Fibroblast of skin of scalp (primary cell): ENCODE measurements at places on chromosomes 3 and 15.

DNA sequence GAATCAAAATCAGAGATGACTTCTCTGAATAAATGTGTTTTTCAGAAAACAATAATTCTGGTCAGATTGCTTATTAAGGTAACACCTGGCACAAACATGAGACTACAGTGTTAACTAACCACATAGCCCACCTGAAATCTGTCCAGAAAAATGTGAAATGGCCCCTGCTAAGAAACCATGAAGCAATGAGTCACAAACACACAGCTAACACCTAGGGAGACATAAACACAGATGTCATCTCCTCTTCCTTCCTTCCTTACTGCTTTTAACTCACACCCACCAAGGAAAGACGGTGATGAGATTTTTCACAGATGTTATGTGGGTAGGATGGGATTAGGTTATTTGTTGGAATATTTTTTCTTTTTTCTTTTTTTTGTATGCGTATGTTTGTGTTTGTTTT, 315.0 kb upstream of the STAC start:
- DNase-seq = no peak

DNA sequence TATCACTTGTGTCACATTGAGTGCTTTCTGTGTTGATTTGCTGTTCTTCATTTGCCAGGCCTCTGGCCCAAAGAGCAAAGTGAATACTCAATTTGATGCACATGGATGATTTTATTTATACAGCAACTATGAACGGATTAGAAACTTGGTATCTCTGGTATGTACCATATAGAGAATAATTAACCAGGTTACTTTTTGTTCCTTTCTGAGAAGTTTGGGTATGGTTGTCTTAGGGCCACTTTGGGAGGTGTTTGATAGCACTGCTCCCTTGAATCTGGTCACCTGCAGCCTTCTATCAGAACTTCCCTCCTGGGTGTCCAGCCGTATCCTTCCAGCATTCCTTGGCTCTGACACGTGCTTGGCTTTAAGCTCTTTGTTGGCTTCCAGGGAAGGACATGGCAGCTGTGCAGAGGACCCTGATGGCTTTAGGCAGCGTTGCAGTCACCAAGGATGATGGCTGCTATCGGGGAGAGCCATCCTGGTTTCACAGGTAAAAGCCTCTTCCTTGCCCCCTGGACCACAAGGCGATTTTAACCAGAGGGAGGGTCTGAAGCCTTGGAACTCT, 12.7 kb downstream of the TAGLN3 start:
- DNase-seq = no peak

DNA sequence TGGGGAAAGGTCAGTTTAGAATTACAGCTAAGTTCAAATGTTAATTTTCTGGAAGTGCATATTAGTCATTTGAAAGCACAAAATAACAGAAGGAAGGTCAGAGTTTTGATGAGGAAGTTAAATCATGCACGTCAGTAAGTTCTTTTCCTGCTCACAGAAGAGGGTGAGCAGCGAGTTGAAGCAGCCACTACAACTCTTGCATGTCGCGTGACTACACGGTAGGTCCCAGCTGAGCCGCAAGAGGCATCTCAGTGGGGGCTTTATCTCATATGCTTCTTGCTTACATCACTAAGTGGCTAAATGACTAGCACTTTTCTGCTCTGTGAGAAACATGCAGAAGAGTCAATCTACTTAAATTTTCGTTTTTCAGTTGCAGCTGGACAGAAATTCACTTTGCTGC, 21.3 kb upstream of the SEC62 start:
- DNase-seq = no peak

DNA sequence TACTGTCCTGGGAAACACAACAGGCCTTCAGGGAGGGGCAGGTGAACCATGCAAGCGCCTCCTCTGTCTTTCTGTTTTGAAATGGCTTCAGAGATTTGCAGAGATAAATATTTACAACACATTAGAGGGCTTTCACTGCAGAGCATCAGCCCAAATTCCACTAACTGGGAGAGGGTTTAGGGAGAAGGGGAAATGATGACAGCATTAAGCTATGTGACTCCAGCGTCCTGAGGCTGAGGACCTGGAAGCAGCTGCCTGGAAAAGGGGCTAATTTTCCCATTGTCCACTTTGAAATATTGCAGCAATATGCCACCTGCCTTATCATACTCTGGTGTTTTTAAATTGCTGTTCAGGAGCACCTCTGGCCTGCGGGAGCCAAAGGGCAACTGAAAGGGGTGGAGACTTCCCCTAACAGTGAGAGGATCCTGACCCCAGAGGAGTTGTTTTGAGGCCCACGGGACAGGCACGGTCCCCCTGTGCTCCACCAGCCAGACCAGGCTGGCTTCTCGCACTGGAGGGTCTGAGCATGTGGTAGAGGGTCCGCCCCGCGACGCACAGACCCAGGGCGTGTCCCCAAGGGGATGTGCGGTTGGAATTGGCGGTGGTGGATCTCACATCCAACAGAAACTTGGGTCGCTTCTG, 110.6 kb downstream of the XXYLT1 start:
- DNase-seq = peak; percentile 66

- DNase-seq = no peak
These were observed 64.5 kb downstream of the PIK3R4 start for GRCh38 chr3:130682131-130682530.

- peak; percentile 82 for DNase-seq
These were observed 793.5 kb downstream of the ROBO1 start for GRCh38 chr3:78974181-78974790.

GRCh38 chr3:172107403-172107802, 68.0 kb downstream of the FNDC3B start:
- DNase-seq = no peak

- DNase-seq = no peak
These were observed 26.0 kb downstream of the MASP1 start for GRCh38 chr3:187265461-187265955.

- DNase-seq = no peak
These were observed 335.7 kb downstream of the SQOR start for GRCh38 chr15:45970542-45970941.

- no peak for DNase-seq
These were observed 440.2 kb downstream of the CNTN6 start for GRCh38 chr3:1532935-1533606.

GRCh38 chr3:194072097-194072428, 63.9 kb upstream of the HES1 start:
- DNase-seq = no peak

DNA sequence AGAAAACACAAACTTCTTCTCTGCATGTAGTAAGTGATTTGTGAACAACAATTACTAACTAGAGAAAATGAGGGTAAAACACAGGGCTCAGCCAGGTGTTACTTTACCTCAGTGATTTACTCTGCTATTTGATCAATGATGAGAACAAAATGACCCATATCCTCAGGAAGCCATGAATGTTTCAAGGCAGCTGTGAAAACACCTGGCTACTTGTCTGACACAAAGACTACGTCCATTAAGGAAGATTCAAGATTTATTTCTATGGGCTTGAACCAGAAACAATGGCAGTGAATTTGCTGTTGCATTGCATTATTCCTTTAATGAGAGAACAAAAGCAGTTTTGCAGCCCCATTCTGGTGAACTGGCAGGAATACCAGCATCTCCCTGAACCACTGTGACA, 374.6 kb upstream of the ARL6 start:
- no peak for DNase-seq

DNA sequence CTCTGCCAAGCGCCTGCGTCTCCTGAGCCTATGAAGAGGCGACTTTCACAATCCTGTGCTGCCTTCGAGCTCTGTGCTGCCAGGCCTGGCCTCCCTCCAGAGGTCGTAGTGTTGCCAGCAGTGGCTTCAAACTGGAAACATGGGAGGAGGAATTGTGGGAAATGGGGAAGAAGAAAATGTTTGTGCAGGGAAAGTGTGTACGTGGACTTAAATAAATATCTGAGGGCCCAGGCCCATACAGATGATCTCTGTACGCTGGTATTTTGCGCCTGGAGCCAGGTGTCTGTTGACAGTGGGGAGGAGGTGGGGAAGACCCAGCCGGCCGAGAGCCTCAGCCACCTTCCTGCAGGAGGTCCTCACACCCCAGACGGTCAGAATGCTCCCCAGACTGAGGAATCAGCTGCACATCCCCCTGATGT, 44.6 kb downstream of the ZBTB38 start:
- DNase-seq = peak; percentile 57

GRCh38 chr3:14284694-14285547, 106.3 kb downstream of the LSM3 start:
- no peak for DNase-seq

DNA sequence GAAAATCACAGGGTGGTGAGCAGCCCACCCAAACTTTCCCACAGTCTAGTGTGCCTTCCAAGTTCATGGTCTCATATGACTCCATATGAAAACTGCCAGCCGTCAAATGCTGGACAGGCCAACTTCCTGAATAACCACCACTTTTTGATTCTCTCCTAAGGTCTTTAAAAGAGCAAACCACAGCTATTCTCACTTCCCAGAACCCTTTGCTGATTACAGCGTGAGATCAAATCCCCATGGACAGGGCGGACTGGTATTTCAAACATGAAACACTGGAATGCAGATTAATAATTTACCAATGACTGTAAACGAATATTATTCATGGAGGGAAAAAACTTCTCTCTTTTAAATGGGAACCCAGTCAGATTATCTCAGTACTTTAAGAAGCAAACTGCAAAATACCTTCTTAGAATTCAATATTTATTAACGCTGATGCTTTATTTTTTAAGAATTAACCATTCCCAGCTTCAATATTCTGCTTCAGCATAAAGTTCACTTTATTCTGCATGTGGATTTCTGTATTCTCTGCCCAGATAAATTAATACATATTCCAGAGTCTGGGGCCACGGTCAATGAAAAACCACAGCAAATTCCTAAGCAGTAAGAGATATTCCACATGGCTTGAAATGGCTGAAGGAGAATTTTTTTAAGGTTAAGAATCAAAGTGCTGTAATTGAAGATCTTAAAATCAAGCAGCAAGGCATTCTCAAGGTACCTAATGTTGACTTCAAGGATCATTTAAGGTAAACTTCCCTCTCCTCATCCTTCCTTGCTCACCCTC, 42.9 kb downstream of the MYO1E start:
- peak; percentile 98 for DNase-seq

DNA sequence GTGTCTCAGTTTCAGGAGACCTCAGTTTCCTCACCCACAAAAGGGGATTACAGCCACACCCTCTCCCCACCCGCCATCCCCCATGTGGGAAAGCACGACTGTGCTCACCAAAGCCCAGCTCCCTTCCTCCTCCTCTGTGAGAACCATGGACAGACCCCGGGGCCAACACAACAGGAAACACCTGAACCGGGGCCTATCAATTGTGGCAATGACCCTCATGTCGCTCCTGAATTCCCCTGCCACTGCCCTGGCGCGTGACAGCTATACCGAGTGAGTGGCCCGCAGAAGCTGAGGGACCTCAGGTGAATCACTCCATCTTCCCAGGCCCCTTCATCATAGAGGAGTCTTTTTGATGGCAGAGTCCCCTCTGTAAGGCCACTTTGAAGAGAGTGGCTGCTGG, 28.6 kb downstream of the PLEKHO2 start:
- no peak for DNase-seq

DNA sequence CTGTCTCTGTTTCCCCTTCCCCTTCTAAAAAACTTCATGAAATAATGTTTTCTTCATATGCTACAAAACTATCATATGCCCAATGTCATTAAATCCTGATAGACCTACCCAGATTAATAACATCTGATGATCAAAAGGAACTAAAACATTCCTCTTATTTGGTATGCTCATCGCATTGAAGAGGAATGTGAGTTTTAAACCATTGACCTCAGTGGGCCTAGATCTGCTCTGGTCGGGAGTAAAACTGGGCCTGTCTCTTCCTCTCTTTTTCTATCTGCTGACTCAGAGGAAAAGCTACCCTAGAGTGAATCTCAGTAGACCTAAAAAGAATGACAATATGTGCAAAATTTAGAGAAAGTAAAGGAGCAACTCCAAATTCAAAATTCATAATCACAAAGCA, 275.8 kb downstream of the SATB1 start:
- DNase-seq = peak; percentile 40

DNA sequence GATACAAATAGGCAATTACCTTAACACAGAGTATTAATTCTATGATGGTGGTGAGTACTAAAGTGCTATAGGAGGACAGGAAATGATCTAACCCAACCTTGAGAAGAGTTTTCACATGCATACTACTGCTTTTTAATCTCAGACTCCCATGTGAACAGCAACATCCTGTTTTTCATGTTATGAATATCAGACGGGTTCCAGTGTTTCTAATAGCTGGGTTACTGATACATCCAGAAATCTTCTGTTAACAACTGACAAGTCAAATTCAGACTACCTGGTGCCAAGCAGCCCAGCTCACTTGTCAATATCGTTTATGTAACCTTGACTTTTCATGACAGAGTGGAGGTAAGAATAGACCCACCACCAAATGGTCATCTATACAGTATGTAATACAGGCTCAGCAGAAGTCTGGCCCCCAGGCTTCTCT, 220.2 kb upstream of the COL8A1 start:
- no peak for DNase-seq

GRCh38 chr3:117485841-117486240, 776.3 kb downstream of the TUSC7 start:
- no peak for DNase-seq

DNA sequence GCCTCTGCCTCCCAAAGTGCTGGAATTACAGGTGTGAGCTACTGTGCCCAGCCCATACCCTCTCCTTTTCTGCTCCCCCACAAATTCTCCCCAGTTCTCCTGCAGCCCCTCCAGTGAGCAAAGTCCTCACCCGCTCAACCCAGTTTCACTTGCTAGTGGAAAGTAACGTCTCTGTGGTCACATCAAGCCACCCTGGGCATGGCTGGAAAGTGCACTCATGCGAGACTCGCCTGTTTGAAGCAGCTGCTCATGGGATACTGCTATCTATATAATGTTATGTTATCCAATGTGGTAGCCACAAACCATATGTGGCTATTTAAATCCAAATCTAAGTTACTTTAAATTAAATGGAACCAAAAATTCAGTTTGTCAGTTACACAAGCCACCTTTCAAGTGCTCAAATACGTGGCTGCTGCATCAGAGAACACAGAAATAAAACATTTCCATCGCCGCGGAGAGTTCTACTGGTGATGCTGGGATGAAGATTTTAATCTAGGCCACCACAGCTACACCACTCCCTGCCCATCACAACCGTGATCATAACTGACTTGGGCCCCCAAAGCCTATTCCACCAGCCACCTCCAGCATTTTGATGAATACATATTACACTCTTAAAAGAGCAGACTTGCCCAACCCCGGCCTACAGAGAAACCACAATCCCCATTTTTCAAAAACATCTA, 119.4 kb downstream of the LIPC start:
- DNase-seq = no peak

GRCh38 chr3:11389386-11390268, 117.4 kb downstream of the ATG7 start:
- DNase-seq = peak; percentile 25

- DNase-seq = no peak
These were observed 24.5 kb upstream of the GABRA5 start for GRCh38 chr15:26842391-26842790.
